ENCODE measurements at places on chromosomes 16 and 17.

GRCh38 chr16:89956505-89957215 lies 8.1 kb downstream of the DEF8 start:
- DNase-seq, result no peak

DNA sequence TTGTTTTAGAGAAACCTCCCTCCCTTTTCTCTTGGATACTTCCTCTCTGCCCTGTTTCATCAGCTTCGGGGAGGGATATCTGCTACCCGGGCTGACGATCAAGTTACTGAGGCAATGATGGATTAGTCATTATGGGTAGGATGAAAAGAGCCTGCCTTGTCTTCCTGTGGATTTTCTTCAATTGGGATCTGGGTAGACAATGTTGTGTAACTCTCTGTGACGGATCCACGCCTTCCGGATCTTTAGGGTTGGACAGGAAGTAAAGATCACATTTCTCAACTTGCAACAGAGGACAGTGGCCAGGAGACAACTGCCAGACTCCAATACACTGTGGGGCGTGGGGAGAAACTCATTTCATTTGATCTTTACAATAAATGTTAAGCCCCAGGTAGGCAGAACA lies 11.3 kb upstream of the CHST6 start:
- no peak for DNase-seq

DNA sequence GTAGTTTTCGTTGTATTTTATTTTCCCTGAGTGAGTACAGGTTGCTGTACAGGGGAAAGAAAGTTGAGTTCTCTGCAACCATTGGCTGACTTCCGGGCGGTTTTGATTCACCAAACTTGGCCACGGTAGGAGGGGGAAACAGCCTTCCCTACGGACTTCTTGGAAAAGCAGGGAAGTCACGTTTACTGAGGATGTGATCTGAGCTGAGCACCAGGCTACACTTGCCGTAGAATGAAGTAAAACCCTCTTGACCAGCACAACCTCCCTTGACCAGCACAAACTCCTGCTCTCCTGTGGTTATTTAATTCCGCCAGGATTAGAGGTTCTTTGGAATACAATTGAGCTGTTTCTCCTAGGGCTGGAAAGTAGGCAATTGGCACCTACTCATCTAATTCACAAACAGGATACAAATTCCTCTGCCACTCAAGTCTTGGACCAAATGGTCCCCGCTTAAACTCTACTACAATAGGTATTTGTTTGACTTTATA lies 242.0 kb upstream of the RBFOX1 start:
- DNase-seq, result no peak

GRCh38 chr17:12114686-12115418 lies 94.2 kb downstream of the MAP2K4 start:
- no peak for DNase-seq

DNA sequence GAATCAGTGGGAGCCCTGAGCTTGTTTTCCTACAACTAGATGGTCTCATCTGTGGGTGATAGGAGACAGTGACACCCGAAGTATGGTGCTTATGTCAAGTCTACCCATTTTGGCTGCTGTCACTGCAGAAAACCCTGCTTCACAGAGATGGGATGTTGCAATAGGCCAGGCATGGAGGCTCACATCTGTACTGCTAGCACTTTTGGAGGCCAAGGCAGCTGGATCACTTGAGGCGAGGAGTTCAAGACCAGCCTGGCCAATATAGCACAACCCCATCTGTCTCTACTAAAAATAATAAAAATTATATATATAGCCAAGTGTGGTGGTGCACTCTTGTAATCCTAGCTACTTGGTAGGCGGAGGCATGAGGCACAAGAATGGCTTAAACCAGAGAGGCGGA lies 2.3 kb upstream of the HERPUD1 start:
- no peak for DNase-seq

DNA sequence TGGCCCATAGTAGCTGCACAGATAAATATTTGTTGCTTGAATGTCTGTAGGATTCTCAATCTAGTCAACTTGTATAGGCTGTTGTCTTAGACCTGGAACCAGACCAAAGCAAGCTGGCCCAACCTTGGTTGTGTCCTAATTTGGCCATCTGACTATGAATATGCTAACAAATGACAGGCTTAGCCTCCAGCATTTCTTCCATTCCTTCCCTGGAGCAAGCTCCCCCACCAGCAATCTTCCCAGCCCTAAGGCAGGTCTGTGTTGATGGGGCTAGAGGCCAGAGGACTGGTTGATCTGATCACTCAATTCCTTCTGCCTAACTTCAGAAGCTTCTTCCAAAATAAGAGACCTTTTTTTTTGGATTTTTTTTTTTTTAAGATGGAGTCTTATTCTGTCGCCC lies 9.4 kb upstream of the PHOSPHO1 start:
- no peak for DNase-seq

DNA sequence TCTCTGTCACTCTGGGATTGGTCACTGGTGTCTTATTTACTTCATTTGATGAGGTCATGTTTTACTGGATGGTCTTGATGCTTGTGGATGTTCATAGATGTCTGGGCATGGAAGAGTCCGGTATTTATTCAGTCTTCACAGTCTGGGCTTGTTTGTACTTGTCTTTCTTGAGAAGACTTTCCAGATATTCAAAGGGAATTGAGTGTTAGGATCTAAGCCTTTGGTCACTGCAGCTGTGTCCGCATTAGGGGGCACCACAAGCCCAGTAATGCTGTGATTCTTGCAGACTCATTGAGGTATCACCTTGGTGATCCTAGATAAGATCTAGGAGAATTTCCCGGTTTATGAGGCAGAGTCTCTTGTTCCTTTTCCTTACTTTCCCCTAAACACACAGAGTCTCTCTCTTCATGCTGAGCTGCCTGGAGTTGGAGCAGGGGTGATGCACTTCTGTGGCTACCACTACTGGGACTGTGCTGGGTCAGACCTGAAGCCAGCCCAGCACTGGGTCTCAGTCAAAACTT lies 214.7 kb downstream of the SPECC1 start:
- DNase-seq, result no peak

- DNase-seq, result no peak
Measured at GRCh38 chr17:42233994-42234393, 39.7 kb upstream of the GHDC start.

DNA sequence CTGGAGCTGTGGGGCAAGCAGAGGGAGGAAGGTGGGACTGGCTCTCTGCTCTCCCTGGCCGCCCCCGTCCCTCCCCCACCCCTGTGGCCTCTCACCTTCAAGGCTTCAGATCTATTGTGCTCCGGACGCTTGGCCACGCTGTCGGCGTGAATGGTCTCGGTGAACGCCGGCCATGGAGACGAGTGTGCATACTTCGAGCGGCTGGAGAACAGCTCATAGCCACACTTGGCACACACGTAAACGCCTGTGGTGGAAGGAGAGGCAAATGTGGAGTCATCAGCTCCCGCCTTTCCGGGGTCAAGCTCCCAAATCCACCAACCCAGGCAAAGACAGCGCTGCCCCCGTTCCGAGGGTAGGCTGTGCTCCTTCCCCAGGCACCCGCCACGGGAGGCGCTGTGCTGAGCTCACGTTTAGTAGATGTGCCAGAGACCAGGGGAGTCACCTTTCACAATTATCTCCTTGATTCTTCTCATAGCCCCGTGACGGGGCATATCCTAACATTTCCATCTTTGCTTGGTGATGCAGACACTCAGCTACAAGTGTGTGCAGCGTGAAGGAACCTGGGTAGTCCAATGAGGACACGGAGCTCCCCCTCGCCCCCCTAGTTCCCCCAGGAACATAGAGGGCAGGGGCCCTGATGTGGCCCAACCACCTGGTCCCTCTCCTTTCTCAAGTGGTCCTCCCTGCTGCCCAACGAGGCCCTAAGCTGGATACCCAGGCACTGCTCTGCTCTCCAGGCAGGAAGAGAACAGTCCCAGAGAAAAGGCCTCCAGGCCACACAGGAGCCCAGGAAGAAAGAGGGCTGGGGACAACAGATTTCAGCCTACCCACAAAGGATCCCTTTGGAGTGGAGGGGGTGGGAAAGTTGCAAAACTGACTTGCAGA lies 1.6 kb downstream of the MSRB1 start:
- DNase-seq, result no peak

DNA sequence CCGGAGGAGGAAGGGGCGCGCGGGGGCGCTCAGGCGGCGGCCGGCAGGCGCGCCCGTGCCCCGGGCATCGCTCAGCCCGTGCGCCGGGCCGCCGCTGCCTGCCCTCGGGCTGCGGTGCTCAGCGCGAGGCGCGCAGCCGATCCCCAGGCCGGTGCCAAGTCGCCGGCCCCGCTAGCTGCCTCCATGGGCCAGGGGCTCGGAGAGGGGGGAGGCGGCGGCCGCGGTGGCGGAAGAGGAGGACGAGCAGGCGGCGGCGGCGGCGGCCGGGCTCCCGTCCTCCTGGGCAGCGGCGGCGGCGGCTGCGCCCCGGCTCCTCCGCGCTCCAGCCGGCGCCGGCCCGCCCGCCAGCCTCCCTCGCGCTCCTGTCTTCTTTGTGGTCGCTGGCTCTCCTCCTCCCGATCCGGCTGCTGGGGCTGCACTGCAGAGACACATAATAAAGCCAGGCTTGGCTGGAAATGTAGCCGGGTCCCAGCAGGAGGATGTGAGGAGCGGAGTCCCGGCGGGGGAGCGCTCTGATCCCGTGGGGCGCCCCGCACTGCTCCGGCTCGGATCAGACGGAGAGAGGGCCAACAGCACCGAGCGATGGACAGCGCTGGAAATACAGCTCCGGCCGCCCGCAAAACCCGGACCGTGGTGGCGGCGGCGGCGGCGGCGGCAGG lies 889 bp upstream of the ZNF423 start:
- no peak for DNase-seq

DNA sequence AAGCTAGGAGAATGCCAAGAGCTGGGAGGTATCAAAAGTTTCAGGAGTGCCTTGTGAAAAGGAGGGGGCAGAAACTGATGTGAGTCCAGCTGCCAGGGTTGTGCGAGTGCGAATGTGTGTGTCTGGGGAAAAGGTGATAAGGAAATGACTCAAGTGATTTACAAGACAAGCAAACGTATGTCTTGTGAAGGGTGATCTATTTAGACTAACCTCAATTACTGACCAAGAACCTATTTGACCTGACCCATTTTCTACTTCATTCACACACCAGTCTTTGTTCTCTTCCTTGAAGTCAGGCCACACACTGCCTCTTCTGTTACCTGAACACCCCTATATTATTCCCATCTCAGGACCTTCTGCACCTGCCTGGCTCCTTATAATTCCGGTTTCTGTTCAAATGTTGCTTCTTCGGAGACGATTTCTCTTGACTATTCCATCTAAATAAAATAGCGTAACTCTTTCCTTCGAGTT lies 1.0 kb downstream of the GDE1 start:
- DNase-seq, result no peak

DNA sequence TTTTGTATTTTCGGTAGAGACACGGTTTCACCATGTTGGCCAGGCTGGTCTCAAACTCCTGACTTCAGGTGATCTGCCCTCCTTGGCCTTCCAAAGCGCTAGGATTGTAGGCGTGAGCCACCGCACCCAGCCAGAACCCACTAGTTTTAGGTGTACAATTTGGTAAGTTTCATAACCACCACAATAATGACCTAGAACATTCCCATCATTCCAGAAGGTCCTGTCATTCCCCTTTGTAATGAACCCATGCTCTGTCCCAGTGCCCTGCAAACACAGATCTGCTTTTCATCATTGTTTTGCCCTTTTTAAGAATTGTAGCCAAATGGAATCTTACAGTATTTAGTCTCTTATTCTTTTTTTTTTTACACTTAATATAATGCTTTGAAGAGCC lies 35.6 kb upstream of the IRF8 start:
- no peak for DNase-seq

GRCh38 chr16:75312875-75313274 lies 61.5 kb upstream of the BCAR1 start:
- DNase-seq, result no peak

GRCh38 chr16:82361885-82362284 lies 191.9 kb upstream of the MPHOSPH6 start:
- no peak for DNase-seq

- no peak for DNase-seq
Measured at GRCh38 chr17:2755891-2756724, 6.7 kb upstream of the CCDC92B start.

DNA sequence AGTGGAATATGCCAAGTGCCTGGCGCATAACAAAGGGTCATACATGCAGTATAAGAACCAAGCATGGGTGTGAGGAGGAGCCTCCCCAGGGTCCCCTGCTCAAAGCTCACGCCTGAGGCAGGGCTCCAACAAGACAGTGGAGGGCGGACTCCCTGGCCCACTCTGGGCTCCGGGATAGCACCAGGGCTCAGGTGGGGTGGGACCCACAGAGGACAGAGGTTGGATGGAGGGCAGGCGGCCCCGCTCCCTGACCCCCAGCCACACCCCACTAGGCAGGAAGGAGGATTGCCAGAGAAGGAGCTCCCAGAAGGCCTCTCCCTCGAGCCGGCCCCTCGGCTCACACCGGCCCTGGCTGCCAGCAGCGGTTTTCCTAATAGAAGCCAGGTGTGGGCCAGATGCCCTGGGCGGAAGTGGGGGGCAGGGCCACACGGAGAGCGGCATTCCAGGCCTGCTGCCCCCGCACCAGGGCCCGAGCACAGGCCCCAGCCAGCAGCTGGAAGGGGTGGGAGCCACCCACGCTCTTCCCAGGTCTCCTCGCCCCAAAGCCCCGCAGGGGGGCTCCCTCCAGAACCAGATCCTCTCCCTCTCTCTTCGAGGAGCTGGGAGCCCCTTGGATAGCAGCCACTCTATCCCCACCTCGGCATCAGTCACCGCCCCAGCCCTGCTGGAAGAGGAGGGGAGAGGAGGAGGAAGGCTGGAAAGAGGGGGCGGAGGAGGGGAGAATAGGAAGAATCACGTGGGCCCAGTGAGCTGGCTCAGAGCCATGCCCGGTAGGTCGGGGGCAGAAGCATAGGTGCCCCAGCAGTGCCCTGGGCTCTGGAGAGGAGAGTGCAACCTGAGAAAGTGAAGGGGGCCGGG lies 21.0 kb downstream of the VASN start:
- no peak for DNase-seq

DNA sequence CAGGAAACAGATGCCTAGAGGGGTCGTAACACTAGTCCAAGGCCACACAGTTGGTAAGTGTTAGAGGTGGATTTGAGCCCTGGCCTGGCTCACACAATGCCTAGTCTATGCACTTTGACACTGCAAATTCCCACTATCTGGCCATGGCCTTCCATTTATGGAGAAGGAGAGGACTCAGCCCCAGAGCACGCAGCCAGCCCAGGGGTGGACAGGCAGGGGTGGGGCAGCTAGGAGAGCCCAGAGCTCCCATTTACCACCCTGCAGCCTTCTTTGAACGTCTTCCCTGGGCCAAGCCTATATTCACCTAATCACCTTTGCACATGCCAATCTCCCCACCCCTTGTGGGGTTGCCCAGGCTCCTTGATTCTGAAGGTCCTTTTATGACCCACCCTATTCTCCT lies 81.2 kb downstream of the DYNLRB2 start:
- DNase-seq, result no peak

DNA sequence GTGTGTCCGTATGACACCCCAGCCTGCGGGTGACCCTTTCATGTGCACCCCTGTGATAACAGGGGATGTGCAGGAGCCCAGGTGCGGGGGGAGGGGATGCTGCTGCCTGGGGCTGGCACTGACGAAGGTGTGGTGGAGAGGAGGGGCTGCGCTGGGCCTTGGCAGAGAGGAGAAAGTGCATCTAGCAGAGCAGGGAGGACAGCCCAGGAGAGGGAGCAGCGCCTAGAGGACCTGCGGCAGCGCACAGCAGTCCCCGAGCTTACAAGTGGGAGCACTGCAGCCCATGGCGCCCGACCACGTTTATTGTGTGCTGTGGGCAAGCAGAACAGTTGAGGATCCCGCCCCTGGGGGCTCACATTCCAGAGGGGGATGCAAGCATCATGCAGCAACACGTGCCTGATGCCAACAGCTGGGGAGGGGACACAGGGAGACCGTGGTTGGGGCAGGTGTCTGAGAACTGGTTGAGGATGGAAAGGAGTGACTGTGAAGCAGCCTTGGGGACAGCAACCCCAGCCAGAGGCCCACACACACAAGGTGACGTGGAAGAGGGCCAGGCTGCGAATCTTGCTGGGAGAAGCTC lies 10.9 kb upstream of the SLC7A5 start:
- DNase-seq, result no peak

- no peak for DNase-seq
Measured at GRCh38 chr17:44384823-44385286, 4.6 kb downstream of the ITGA2B start.
